ENCODE measurements at places on chromosomes 2 and 18.

DNA sequence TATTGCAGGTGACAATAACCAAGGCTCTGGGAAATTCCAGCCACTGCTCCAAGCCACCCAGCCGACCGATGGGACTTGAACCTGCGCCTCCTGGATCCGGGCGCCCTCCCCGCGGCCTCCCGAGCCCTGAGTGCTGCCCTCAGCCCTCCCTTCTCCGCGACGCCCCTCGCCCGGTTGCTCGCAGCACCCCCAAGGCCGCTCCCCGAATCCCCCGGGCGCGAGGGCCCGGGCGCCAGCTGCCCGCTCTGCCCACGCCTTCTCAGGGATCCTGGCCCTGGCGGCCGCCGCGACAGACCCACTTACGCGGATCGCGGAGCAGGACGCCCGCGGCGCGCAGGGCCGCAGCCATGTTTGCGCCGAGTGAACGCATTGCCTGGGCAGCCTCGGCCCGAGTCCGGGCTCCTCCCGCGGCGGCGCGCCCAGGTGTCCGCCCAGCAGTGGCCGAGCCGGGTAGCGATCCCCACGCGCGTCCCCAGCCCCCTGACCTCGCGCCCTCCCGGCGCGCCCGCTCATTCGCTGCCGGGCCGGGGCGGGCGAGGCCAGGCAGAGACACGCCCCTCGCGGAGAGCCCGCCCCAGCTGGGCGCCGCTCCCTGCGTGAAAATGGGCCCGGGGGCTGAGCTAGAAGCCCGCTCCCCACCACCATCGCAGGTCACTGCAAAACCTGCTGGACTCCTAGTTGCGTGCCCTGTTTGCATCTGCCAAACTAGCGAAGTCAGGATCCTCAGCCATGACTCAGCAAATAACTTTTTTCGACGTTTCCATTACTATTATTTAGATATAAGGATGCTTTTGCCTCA, at the start of gene FECH:
TSS of gene FECH (minus strand) at position 452 of the 799 bp plus-strand sequence. CDS start at position 370, 82 bp downstream.
- peak; percentile 62 for DNase-seq

DNA sequence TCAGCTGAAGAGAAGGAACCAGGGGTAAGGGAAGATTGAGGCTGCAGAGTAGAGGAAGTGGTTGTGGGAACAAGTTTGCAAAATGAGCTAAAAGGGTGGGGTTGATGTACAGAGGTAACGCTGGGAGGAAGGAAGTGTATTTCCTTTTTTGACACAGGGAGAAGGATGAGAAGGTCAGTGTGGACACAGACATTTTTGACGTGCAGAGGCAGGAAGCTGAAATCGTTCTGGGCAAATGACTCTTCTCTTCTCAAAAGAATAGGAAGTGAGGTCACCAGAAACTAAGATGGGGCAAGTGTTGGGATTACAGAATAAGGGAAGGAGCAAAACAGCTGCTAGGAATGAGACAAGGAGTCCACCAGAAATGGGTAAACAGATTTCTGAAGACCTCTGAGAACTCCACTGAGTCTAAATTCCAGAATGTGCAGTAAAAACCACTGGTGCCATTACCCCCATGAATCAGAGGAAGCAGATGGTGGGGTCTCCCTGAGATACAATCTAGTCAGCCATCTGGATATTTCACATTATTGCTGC, 20.0 kb upstream of the RNF149 start:
- no peak for DNase-seq

DNA sequence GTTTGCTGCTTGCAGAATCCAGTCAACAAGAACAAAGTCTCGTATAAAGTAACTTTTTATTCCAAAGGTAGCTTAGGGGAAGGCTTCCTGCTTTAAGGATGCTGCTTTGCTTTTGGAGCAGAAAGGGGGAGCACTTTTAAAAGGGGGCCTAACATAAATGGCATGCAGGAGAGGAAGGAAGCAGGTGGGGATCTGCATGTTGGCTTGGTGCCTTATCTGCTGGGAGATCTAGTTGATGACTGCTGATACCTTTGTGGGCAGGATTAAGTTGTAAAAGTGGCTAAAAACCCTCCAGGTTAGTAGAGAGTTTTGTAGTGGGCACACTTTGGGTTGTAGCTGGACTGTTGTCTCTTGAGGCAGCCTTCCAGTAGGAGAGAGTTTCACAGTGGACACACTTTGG, 22.5 kb downstream of the UBR3 start:
- no peak for DNase-seq

- DNase-seq, result no peak
These were observed 549.4 kb downstream of the NYAP2 start for GRCh38 chr2:225948903-225949302.

DNA sequence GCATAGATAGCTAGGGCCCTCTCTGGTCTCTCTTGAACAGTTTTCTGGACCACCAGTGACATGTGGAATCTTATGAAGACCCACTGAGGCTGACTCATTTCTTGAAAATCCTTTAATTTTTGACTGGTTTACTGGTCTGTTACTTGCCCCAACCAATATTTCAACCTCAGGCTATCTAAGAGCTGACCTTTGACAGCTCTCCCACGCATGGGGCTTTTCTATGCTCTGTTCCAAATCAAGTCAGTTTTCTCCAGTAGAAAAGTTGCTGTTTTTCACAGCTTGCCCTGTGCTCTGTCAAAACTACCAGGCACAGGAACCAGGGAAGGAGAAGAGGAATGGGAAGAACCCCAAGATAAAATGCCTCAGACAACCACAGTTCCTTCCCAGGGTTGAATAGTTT, 46.0 kb upstream of the MTIF2 start:
- DNase-seq, result no peak

DNA sequence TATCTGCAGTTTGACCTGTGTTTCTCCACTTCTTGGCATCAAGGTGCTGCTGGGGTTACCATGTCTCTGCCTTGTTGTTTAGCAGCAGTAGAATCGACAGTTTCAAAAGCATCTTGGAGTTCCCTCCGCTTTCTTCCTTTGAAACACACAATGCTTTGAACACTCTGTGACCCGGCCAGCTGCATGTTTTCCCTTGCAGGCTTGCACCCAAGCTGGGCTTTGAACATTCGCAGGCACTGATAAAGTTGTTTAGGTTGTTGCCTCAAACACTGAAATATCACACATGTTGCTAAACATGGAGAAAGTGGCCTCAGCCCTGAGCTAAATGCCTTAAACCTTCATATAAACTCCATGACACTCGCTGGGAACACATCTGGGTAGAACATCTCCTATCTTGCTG, 251.7 kb downstream of the TSN start:
- DNase-seq, result no peak

DNA sequence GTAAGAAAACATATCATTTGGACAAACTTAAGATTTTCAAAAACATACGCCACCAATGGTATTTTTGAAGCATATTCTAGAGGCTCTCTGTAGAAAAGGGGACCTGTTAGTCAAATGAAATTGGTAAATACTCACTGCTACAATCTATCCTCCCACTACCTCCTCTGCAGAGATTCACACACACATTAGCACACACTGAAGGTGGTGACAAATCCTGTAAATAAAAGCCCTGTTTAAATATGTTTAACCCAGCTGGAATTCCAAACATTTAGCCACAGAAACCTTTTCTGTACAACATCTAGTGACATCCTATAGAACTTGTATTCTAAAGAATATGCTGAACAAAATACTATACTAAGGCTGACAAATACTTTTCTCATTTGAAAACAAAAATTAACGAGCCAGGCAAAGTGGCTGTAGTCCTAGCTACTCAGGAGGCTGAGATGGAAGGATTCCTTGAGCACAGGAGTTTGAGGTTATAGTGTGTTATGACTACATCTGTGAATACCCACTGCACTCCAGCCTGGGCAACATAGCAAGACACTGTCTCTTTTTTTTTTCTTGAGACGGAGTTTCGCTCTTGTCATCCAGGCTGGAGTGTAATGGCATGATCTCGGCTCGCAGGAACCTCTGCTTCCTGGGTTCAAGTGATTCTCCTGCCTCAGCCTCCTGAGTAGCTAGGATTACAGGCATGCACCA, 25.9 kb downstream of the ALS2 start:
- no peak for DNase-seq

DNA sequence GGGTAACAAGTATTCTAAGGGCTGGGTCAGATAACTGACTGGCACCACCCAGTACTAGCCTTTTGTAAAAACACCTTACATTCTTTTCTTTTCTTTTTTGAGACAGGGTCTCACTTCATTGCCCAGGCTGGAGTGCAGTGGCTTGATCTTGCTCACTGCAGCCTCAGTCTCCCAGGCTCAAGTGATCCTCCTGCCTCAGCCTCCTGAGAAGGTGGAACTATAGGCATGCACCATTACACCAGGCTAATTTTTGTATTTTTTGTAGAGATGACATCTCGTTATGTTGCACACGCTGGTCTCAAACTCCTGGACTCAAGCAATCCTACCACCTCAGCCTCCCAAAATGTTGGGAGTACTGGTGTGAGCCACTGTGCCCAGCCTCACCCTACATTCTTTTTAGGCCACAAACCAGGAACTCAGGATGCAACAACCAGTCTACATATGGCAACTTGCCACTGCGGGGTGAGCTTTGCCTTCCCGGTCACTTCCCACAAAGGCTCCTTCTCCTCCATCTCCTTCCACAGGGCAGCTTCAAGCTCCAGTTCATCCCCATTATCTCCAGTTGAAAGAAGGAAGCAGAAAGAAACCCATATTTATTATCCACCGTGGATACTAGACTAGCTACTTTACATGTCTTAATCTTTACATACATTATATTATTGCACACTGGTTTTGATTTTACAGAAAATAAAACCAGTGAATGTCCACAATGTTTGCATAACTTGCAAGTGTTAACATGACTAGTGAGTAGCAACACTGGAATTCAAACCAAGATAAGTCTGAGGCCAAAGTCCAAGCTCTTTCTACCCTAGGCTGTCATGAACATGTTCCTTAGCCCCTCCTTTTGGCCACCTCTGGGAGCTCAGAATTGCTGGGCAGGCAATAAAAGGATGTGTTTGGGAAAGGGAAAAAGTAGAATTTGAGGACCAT, 23.7 kb upstream of the AP1S3 start:
- DNase-seq, result no peak

DNA sequence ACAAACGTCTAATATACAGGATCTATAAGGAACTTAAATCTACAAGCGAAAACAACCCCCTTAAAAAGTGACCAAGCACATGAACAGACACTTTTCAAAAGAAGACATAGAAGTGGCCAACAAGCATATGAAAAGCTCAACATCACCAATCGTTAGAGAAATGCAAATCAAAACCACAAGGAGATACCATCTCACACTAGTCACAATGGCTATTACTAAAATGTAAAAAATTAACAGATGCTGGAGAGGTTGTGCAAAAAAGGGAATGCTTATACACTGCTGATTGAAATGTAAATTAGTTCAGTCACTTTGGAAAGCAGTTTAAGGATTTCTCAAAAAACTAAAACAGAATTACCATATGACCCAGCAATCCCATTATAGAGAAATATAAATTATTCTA, 1148.5 kb upstream of the FAM98A start:
- DNase-seq, result no peak

DNA sequence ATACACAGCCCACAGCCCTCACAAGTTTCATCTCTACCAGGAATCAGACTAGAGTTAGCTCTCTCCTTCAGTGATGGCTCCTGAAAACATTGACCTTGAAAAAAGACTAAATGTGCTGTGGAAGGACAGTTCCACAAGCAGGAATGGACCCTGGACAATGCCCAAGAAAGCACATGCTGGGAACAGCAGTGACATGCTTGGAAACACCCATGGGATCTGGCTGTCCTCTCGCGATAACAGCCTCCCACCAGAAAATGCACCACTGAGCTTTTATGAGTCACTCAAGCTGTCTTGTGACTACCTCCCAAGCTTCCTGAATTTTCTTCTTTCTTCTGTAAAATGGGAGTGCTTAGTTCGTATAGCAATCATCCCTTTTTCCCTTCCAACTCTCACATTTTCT, 269.2 kb downstream of the LRATD1 start:
- no peak for DNase-seq

DNA sequence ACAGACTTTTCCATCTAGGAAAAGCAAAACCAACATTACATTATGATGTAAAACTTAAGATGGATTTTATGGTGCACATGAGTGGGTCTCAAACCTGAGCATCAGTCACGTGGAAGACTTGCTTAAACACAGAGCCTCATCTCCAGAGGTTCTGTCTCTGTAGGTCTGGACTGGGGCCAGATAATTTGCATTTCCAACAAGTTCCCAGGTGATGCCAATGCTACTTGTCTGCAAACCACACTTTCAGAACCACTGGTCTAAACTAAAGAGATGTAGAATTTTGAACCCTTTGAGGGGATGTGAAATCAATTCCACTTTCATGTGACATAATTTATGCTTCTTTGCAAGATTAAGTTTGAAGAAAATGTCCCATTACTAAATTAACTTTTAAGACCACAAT, 522.8 kb downstream of the MBD2 start:
- DNase-seq, result no peak
